ENCODE measurements at places on chromosomes 1 and 21.

DNA sequence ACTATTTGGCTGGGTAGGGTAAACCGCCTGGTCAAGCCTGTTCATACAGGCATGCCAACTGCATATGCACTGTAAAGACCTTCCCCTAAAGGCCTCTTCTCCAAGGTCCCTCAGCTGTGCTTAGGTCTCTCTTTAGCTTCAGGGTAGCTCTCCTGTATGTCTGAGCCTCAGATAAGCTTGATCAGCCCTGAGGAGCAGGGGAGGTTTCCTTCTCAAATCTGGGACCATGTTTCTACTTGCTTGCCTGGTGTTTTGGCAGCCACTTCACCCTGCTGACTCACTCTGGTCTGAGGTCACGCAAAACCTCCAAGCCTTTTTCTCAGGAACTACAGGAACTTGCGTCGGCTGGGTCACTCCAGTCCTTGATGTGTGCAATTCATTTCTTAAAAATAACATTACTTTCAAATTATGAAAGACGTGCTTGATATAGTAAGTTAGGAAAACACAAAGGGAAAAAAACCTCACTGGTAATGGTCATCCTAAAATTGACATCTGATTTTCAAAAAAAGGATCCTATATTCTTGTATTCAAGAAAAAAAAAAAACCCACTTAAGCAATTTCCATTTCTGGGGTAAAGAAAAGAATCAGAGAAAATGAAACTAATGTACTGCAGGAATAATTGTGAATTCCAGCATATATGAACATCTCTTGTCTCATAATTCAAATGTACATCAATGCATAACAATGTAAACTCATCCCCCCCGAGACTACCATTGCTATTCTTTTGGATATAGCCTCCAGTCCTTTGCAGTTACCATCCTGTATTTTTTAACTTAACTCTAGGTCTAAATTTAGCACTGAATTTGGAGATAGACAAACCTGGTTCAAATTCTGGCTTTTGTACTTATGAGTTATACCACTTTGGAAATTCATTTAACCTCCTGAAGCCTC lies 24.8 kb upstream of the RNF19B start:
- peaks cover 5% of the 10 kb centered on the region for H3K4me1 ChIP-seq
- no peak for DNase-seq
- H3K36me3 ChIP-seq = peaks cover 1% of the 10 kb centered on the region
- no peak overlapping the region for H3K27ac ChIP-seq

GRCh38 chr1:210730023-210730422 lies 401.3 kb downstream of the HHAT start:
- peaks cover 38% of the 10 kb centered on the region for H3K27me3 ChIP-seq
- DNase-seq = no peak
- H3K36me3 ChIP-seq = peaks cover 4% of the 10 kb centered on the region
- H3K4me3 ChIP-seq = no peak overlapping the region
- no peak overlapping the region for H3K27ac ChIP-seq
- no peaks in the 10 kb centered on the region for H3K4me1 ChIP-seq

DNA sequence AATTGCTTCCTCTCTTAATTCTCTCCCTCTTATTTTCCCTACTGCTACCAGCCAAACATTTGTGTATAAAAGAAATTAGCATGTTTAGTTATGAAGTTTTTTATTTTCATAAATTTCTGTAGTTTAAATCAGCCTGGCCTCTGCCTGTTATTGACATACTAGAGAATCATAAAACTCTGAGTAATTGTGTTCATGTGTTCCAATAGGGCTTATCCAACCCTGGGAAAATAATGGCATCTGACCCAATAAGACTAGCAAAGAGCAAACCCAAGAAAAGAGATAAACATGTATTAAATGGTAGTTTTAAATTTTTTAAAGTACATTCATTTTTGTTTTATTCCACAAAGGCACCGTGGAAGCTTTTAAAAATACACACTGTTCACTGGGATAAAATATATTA lies 404.3 kb downstream of the HLX start:
- no peak overlapping the region for H3K4me3 ChIP-seq
- peaks cover 23% of the 10 kb centered on the region for H3K27me3 ChIP-seq
- no peaks in the 10 kb centered on the region for H3K4me1 ChIP-seq
- peaks cover 4% of the 10 kb centered on the region for H3K36me3 ChIP-seq
- H3K27ac ChIP-seq = no peak overlapping the region

- peak overlapping the region; percentile 4 for H3K4me3 ChIP-seq
- H3K36me3 ChIP-seq = peaks cover 53% of the 10 kb centered on the region
- no peak for DNase-seq
- peaks cover 59% of the 10 kb centered on the region for H3K4me1 ChIP-seq
Measured at GRCh38 chr1:13769212-13769611, 69.2 kb downstream of the PRDM2 start.
